ENCODE measurements at places on chromosomes 5 and 9. TPM values are rescaled to one million over a fixed set of nuclear protein-coding genes. Genes with fewer than 3 reads are reported as not detected.

PCDHB12 gene
- under 0.01 TPM for total RNA-seq

SLC1A1 gene
- 3.9 TPM for total RNA-seq

PRRT1B gene
- total RNA-seq, result not detected

SPATA31A3 gene
- not detected for total RNA-seq

SPATA31E1 gene
- not detected for total RNA-seq

CCNJL gene
- under 0.01 TPM for total RNA-seq

Measured in placental epithelial cell (primary cell).